CD4-positive, alpha-beta T cell treated with Interleukin-15 for 1 hour (primary cell): ENCODE measurements at places on chromosomes 12 and 14.
A peak's percentile ranks its signal among the peaks of the same experiment; 100 is the strongest.

- no peak for DNase-seq
Measured at GRCh38 chr12:90978117-90978770, 23.3 kb upstream of the CCER1 start.

- no peak for DNase-seq
Measured at GRCh38 chr12:14795028-14795448, 8.2 kb downstream of the WBP11 start.

- DNase-seq = no peak
Measured at GRCh38 chr14:89621791-89622638, 205.0 kb upstream of the FOXN3 start.

GRCh38 chr14:91108941-91109611 is 4.8 kb upstream of the DGLUCY start:
- DNase-seq = no peak

GRCh38 chr14:32620724-32621123 is 291.6 kb downstream of the AKAP6 start:
- DNase-seq = no peak

DNA sequence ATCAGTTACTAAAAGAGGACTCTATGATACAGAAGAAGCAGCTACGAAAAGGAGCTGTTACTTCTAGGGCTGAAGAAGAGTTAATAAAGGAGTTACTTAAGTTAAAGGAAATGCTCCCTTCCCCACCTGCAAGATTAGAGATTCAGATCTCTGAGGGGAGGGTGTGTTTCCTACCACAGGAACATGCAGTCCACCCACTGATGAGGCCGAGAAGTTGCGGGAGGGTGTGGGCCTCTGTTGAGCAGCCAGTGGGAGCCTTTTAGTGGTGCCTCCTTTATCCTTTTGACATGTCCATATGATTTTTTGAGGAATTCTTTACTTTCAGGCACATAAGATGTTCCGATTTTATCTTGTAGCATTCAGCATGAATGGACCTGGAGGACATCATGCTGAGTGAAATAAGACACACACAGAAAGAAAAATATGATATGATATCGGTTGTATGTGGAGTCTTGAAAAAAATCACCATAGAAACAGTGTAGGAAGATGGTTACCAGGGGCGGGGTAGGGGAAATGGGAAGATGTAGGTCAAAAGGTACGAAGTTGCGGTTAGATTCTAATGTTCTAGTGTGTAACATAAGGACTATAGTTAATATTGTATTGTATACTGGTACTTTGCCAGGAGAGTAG is 4.4 kb upstream of the M6PR start:
- peak; percentile 62 for DNase-seq

DNA sequence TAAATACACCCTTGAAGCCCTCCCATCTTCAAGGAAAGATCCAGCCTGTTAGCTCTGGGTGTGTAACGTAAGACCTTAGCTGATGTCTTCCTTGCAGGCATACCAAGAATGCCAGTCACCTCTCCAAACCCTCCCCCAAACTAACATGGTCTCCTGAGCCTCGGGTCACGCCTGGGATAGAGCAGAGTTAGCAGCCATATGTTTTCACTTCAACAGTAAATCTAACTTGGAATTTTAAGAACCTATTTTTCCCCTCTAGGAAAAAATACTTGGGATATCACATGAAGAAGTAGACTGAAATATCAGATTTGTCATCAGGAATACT is 27.9 kb downstream of the BCL2L14 start:
- DNase-seq = no peak

GRCh38 chr12:120237360-120238171 is 28.0 kb downstream of the PXN start:
- DNase-seq = no peak

DNA sequence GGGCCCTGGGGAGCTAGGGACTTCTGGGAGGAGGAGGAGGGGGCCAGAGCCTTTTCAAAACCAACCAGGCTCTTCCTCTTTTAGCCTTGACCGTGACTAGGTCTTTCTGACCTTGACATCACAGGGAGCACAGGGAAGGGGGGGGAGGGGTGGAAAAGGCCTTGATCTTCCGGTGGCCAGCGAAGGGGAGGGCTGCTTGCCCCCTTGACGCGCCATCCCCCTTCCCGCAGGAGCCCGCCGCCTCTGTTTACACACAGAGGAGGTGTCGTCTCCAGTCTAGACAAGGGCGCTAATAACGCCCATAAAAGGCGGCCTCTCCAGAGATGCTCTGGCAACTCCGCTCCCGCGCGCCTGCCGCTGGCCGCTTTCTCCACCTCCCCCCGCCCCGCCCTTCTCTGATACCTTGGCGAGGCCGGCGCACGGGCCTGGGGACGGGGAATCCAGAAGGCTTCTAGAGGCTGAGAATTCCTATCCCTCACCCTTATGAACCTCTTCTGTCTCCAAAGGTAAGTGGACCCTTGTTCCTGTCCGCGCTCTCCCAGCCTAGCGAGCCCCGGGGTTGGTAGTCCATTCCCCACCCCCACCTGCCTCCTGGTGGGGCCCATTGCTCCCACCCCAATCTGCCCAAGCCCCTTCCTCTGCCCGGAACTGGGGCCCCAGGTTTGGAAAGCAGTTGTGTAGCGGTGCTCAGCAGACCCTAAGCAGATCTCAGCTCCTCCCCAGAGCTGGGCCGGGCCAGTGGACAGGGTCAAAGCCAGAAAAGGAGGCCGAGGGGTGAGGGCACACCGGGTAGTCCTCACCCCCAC is 4.9 kb upstream of the HOXC12 start:
- DNase-seq = no peak

- peak; percentile 58 for DNase-seq
Measured at GRCh38 chr12:122947352-122947792, 18.9 kb downstream of the ABCB9 start.

- no peak for DNase-seq
Measured at GRCh38 chr12:42325326-42325652, 605 bp downstream of the ZCRB1 start.

- no peak for DNase-seq
Measured at GRCh38 chr12:19916974-19917373, 451.4 kb upstream of the PDE3A start.

- DNase-seq = no peak
Measured at GRCh38 chr14:101774814-101775213, 13.3 kb downstream of the PPP2R5C start.

DNA sequence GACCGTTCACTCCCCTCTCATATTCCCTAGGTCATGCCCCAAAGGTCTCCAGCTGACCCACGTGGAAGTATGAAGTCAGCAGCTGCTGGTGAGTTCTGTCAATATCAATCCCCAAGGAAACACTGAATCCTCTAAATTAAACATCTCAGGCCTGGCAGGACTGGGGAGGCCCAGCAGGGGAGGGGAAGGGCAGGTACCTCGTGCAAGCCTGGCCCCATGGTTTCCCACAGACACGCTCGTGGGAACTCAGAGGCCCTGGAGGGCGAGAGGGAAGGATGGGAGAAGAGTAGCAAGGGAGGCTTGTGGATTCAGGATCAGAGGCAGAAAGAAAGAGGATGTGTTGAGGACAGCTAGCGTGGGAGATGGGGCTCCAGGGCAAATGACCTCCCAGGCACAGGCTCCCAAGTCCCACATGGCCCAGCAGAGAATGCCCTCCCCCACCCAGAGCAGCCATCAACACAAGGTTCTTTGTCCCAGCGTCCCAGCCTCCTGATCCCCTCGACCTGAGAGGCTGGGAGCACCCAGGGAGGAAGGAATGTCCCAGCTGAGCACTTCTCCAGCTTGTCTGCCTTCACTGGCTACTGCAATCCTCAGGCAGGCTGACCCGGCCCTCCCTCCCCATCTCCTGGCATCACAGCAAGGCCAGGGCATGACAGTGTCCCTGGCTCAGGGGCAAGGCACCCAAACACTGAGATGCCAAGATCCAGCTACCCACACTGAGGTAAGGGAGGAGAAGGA is 20.1 kb upstream of the RPLP0 start:
- DNase-seq = no peak

DNA sequence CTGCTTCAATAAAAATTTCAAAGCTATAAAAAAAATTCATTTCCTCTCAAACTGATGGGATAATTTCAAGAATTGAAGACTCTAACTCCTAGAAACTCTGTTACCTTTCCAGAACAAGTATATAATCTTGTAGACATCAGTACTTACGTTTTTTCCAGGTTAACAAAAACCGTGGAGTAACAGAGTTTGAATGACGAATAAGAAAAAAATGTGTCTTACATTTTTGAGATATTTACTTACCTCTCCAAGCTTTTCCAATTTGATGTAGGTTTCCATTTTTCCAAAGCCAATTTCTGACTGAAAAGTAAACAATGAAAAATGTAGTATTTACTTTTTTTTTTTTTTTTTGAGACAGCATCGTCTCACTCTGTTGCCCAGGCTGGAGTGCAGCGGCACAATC is 100.2 kb downstream of the CDK17 start:
- DNase-seq = no peak

DNA sequence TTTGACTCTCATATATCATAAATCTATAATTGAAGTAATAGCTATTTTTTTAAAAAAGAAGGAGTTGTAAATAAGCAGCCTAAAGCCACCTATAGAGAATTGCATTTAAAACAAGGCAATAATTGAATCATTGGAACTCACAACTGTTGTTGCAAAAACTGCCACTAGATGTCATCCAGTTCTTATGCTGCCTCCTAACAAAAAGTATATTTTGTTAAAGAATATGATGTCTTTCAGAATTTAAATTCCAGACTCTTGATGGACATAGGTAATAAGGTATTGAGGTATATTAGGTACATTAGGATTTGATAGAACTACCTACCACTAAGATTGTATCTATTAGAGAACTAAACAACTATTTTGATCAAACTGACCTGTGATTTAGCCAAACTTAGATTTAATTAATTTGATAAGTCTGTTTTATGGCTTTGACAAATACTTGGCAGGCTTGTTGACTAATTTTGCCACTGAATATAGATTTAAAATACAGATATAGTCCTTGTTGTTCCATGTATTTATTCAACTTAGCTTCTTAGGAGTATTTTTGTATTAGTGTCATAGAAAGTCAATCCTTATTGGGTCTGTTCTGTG is 401.4 kb downstream of the RPL10L start:
- no peak for DNase-seq

DNA sequence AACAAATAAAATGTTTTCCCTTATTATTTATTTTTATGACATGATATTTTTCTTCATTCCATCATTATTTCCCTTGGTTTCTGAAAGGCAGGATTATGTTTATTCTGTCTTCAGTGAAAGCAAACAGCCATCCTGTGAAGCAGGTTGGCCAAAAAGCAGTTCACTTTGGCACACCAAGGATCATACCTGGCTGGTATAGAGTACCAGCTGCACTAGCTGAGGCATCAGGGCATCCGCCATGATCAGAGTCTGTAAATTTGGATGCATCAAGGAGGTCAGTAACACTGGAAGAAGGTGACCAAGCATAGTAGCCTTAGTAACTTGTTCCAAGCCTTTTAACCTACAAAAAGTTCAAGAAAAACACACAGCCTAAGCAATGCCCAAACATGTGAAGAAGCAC is 123.3 kb downstream of the HECTD4 start:
- DNase-seq = no peak

- DNase-seq = no peak
Measured at GRCh38 chr12:127888943-127889719, 377.8 kb upstream of the TMEM132C start.

GRCh38 chr12:3913278-3913677 is 40.1 kb upstream of the PARP11 start:
- no peak for DNase-seq

GRCh38 chr12:51862947-51863346 is 14.4 kb upstream of the FIGNL2 start:
- no peak for DNase-seq

DNA sequence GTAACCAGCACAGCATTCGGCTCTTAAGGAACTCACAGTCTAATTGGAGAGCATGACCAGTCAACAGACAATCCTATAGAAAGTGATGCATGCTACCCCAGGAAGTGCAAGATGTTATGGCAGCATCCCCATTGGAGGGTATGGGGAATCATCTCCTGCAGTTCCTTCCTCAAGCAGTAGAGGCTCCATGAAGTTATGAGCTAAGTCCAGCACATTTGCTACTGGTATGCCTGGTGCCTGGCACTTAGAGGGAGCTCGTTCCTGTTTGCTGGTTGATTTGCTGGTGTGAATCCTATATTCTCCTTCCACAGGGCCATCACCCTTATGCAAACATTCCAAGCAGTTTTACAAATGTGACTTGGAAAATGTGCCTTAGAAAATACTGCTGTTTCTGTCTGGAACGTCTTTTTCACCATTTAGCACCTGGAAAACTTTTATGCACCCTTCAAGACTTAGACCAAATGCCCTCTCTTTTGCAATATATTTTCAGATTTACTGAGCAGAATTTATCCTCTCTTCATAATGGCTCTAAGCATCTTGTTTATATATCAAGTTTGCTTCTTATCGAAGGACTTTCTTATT is 136.1 kb upstream of the WSCD2 start:
- no peak for DNase-seq

- no peak for DNase-seq
Measured at GRCh38 chr14:88798156-88798555, 5.4 kb upstream of the EML5 start.

DNA sequence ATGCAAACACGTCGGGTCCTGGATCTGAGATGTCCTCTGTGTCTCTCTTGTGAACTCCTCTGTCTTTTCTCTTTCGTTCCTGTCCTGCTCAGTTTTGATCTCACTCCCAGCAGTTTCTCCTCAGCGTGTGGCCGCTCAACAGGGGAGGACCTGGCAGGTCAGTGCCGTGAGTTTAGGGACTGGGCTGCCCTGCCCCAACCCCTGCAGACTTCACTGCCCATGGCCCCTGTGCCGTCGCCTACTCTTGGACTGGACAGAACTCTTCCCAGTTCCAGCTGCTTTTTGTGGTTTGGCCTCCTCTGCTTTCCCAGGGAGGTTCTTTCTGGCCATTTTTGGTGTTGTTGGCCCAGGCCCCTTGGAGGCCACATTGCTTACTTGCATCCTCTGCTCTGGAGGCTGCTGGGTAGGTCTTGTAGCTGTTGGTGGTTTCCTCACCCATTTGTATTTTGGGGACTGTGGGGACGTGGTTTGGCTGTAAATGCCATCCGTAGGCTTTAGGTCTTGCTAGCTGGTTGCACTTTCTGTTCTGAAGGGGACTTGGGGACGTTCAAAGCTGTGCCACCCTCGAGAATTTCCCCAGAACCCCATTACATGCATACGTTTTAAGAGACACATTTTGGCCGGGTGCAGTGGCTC is 20.0 kb upstream of the DNAH10 start:
- DNase-seq = no peak

GRCh38 chr12:32134101-32134888 is 27.6 kb downstream of the BICD1 start:
- no peak for DNase-seq

DNA sequence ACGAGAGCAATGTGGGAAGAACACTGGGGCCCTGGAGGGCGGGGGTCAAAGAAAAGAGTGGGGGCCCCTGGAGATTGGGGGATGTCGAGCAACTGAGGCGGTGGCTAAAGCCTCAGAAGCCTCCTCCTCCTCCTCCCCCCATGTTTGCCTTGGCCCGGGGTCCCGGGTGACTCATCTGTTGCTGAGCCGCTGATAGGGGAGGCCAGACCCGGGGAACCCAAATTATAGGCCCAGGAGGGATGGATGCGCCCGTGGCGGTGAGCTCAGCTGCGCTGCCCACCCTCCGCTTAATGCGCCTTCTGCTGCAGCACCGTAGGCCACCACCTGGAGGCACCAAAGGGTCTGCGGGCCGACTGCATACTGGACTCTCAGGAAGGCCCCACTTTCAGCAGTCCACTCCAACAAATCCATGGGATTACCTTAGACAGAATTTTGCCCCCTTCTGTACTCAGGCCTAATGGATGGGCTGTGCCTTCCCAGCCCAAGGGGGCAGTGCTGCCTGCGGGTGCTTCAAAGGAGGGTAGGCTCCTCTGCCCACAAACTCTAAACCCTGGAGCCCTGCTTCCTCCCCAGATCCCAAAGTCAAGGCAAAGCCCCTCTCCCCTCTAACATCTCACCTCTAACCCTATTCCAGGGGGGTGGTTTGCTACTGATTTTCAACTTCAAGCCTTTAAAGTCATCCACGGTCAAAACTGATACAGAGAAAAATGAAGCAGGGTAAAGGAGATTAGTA is 2.6 kb upstream of the WNT10B start:
- DNase-seq = peak; percentile 32
